ENCODE measurements at places on chromosomes 7 and 10.

DNA sequence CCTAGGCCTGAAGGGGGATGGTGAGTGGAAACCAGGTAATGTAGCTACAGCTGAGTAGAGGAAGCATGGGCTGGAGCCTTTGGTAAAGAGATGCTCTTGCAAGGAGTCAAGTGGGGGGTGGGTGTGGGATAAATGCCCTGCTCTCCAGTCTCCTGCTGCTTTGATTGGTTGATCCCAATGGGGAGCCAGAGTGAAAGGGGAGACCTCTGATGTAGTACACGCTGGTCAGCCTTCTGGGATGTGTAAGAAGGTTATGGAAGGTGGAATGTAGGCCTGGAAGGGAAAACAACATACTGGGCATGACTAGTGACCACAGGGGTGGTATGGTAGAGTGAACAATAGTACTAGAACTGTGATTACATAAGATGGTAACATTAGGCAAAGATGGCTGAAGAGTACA is 44.3 kb downstream of the TET1 start:
- DNase-seq, result no peak

DNA sequence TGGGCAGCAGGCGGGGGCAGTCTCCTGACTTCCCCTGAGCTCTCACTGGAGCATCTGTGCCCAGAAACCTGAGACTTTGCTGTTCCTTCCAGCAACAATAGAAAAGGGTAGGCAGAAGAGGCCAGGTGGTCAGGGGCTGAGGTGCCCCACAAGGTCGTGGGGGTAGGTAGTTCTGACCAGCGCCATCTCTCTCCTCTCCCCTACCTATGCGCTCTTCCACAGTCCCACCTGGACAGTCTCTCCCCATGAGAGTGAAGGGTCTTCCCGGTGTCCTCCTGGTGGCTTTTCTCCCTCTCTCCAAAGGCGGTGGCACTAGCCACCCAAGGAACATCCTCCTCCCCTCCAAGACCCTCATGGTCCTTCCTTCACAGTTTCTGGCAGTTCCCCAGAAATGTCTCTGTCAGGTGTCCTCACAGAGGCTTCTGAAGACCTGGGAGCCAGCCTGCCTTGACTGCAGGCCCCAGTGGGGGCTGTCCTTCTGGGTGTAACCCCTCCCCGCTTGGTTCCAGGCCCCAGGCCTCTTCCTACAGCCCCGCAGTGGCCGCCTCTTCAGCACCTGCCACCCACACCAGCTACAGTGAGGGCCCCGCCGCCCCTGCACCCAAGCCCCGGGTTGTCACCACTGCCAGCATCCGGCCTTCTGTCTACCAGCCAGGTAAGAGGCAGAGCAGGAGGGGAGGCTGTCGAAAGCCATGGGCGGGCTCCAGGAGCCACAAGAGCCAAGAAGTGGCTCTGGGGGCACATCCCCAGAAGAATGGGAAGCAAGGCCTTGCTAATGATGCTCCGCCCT is 41.3 kb downstream of the LDB3 start:
- DNase-seq, result no peak

DNA sequence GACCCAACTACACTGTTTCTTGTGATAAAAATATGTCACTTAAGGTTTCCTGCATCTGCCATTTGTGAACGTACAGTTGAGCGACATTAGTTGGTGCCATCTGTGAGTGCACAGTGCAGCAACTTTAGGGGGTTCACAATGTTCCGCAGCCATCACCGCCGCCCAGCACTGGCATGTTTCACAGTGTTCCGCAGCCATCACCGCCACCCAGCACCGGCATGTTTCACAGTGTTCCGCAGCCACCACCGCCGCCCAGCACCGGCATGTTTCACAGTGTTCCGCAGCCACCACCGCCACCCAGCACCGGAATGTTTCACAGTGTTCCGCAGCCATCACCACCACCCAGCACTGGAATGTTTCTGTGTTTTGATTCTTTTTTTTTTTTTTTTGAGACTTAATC is 83.0 kb downstream of the MGMT start:
- no peak for DNase-seq

DNA sequence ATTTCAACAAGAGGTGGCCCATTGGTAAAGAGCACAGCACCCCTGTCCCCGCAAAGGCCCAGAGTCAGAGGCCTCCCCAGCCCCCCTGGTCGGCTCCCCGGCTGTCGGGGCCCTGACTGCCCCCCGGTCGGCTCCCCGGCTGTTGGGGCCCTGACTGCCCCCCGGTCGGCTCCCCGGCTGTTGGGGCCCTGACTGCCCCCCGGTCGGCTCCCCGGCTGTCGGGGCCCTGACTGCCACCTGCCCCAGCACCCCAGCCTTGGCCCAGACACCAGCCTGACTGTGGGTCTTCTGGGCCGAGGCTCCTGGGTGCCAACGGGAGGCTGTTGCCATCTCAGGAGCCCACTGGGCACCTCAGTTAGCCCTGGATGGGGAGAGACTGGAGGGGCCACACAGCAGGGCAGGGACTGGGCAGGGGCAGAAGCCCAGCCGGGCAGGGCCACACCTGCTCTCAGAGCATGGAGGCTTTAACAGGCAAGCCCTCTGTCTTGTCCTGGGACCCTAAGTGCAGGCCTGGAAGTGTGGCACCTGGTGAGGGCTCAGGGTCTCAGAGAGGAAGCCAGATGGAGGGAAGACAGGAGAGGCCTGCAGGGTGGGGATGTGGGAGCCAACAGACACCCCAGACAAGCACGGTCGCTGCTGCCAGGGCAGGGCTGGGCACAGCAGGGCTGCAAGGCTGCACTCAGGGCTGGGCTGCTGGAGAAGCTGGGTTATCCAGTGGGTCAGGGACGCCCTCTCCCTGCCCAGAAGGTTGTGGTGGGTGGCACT is 56.5 kb downstream of the JAKMIP3 start:
- DNase-seq, result no peak

GRCh38 chr7:141695803-141696289 is 6.1 kb downstream of the DENND11 start:
- peak; percentile 32 for DNase-seq

GRCh38 chr7:146565872-146566271 is 449.3 kb downstream of the CNTNAP2 start:
- no peak for DNase-seq

GRCh38 chr10:86295791-86296190 is 70.8 kb downstream of the GRID1 start:
- DNase-seq, result no peak
